ENCODE measurements at places on chromosomes 2 and 18.

GRCh38 chr2:231985823-231986261 is 24.3 kb downstream of the DIS3L2 start:
- no peak for DNase-seq

DNA sequence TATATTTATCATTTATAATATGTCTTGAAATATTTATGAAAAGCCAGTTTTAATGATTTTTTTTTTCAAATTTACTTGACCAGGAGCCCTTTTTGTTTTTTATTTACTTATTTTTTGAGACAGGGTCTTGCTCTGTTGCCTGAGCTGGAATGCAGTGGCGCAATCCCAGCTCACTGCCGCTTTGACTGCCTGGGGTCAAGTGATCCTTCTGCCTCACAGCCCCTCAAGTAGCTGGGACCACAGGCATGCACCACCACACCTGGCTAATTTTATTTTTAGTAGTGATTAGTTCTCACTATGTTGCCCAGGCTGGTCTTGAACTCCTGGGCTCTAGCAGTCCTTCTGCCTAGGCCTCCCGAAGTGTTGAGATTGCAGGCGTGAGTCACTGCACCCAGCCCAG is 5.7 kb downstream of the EPB41L5 start:
- no peak for DNase-seq

- no peak for DNase-seq
These were observed 21.6 kb upstream of the SLC40A1 start for GRCh38 chr2:189602233-189602632.

DNA sequence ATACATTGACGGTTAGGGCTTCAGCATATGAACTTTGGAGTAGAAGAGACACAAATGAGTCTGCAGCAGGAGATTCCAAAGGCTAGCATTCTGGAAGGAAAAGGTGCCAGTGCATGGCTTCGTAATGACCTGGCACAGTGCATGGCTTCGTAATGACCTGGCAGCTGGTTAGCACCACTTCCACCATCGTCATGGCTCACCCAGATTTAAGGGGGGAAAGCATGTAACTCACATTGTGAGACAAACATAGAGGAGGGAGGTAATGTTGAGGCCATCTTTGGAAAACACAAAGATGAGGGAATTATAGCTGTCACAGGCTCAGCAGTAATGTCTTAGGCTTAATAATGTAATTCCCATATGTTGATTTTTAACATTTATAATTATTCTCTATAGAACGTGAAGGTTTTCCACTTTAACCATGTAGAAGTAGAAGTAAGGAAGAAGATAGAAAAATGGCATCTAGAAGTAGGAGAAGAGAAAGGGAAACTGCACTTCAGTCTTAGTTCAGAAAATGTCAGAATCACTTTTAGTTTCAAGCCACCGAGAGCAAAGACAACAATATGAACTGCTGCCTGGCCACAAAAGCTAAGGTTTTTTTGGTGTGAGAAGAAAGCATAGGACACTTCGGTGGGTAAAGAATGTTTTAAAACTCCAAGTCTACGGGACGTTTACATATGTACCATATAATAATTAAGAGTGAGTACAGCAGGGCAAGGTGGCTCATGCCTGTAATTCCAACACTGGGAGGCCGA is 6.8 kb upstream of the STK25 start:
- DNase-seq = no peak

DNA sequence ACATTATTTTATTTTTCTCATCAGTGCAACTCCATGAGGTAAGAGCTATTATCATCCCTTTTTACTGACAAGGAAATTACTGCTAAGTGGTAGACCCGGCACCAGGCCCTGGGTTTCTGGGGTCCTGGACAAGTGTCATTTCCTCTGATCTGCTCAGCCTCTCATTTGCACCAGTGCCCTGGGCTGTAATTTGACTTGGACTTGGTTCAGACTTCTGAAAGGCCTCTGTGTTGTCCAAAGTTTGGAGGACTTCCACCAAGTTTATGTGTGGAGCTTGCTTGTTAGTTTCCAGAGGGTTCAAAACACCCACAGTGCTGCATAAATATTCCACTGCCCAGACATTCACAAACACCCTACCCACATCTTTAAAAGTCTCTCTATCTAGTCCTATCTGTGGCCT is 44.0 kb upstream of the PPP1CB start:
- DNase-seq = no peak

- DNase-seq = no peak
These were observed 52.7 kb downstream of the ABCB11 start for GRCh38 chr2:168978461-168978861.

- no peak for DNase-seq
These were observed 2.9 kb downstream of the SPTBN1 start for GRCh38 chr2:54459037-54459441.

- no peak for DNase-seq
These were observed 44.4 kb downstream of the MAP4K3 start for GRCh38 chr2:39392672-39393071.

GRCh38 chr2:176172007-176172894 is 15.1 kb downstream of the HOXD3 start:
- DNase-seq = no peak

DNA sequence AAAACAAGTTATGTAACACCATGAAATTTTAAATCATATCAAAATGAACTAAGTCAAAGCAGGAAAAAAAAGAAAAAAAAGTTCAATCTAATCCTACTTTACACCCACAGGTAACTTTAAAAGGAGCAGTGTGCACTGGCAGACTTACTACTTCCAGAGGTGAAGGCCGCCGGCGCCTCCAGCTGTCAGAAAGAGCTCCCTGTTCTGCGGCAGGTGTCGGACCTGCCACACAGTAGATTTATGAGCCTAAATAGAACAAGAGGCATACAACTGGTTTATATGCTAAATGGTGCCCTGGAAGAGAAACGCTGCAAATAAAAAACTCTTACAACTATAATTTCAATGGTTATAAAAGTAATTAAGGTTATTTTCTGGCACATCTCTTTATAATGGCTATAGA is 23.1 kb upstream of the PNO1 start:
- DNase-seq = no peak

GRCh38 chr2:195561116-195561921 is 95.7 kb upstream of the SLC39A10 start:
- no peak for DNase-seq

DNA sequence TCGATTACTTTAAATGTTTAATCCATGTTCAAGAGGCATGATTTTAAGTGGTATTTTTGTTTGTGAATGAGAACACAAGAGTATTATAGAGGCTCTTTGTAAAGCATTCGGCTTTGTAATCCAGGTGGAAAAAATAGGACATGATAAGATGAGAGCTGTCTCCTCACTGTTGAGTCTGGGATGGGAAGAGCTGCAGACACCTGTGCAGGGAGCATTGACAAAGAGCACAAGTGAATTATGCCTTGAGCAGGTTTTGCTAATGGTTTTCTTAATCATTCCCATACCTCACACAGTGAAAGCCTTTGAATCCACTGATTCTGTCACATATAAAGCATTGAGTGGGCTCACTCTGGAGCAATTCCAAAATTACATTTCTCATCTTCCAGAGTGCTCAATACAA is 9.6 kb downstream of the COL6A3 start:
- no peak for DNase-seq

GRCh38 chr2:42770288-42771131 is 6.6 kb upstream of the OXER1 start:
- DNase-seq = no peak

GRCh38 chr2:28350196-28350595 is 42.5 kb upstream of the FOSL2 start:
- no peak for DNase-seq
